ENCODE measurements at places on chromosomes 2 and 18. TPM values are rescaled to one million over a fixed set of nuclear protein-coding genes. Genes with fewer than 3 reads are reported as not detected.

The ACKR3 gene
- 9.1 TPM for total RNA-seq

The HOXD12 gene
- total RNA-seq, result not detected

DNA sequence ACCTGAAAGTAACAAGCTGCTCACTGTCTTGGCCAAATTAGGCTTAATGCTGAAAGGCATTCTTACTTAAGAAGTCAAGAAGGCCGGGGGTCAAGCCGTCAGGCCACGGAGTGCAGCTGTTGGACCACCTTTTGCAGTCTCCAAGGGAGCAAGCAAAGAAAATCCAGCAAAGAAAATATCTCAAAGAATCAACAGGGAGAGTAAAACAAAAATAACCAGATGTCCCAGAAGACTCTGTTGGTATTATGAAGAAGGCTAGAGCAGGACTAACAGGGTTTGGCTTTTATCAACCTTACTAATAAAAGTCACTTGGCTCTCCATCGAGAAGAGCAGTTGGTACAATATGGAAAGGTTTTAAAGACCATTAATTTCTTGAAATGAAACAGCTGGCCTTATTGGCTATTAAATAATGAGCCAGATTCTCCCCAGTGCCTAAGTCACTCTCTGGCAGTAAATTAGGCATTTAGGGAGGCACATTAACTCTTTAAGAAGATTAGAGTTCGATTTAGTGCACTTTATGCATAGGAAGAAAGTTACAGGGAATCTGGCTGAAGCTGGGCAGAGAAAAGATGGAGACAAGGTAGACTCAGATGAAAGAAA, 110.8 kb upstream of the NRP2 start:
- DNase-seq, result no peak

The ZNF396 gene
- total RNA-seq, result 3.1 TPM

GRCh38 chr18:32346671-32347070, 124.0 kb downstream of the GAREM1 start:
- DNase-seq, result no peak

- no peak for DNase-seq
These were observed 51.2 kb downstream of the CLIP4 start for GRCh38 chr2:29166242-29167039.

The OXER1 gene
- total RNA-seq, result 1.1 TPM

The TDRD15 gene
- total RNA-seq, result not detected

The CABYR gene
- total RNA-seq, result 1.1 TPM

DNA sequence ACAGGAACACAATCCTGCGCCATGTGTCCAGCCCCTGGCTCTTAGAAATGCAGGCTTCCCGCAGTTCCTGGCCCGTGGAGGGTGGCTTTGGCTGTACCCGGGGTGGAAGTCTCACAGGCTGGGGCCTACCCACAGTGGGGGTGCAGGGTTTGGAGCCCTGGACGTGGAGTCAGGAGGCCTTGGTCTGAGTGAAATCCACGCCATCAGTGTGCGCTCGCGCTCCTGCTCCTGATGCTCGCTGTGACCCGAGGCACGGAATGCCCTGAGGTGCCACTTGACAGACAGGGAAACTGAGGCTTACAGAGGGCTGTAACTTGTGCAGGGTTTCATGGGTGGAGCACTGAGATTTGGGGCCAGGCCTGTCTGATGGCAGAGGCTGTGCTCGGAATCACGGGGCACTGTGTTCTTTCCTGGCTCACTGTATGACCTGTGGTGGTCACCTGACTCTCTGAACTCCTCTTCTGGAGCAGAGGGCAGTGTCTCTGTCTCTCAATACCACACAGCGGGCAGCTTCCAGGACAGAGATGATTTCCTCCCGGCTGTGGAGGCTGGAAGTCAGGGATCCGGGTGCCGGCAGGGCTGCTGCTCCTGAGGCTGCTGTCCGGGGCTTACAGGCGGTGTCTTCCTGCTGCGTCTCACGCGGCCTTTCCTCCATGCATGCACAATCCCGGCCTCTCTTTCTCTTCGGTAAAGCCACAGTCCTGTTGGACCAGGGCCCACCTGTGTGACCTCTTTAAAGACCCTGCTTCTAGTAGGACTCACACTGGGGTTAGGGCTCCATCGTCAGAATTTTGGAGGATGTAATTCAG, 25.9 kb upstream of the ALLC start:
- peak; percentile 31 for DNase-seq

The SIX3 gene
- not detected for total RNA-seq

DNA sequence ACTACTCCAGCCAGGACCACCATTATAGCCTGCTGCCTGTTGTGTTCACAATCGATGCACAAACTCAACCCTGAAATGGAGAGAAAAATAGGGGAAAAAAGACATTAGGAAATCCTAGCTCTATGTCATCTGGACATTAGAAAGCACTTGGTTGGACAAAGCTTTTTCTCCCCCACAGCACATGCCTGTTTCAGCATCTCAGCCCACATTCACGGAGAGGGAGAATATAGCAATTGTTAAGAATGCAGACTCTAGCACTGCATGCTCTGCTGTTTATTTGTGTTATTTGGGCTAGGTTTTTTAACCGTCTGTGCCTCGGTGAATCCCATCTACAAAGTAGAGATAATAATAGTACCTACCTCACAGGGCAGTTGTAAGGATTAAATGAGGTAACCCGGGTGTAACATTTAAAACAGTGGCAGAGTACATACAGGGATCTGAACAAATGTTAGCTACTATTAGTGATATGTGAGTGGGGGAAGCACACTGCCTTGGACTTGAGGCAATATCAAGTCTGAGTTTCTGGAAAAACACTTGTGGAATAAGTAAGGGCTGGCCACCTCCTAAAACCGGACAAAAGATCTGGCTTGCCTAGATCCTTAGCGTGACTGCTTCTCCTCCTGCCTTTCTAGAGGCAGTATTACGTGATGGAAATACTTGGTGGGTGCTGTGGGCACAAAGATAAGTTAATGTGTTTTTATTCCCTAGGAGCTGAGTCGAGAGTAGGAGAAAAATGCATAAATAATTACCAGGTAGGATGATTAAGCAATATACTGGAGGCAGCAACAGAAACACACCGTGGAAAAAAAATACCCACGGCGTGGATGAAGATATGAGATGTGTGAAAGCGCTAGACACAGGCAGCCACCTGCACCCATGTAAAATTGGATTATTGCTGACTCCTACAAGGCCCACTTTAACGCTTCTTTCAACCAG, 1.0 kb upstream of the PPP1CB start:
- DNase-seq, result no peak

DNA sequence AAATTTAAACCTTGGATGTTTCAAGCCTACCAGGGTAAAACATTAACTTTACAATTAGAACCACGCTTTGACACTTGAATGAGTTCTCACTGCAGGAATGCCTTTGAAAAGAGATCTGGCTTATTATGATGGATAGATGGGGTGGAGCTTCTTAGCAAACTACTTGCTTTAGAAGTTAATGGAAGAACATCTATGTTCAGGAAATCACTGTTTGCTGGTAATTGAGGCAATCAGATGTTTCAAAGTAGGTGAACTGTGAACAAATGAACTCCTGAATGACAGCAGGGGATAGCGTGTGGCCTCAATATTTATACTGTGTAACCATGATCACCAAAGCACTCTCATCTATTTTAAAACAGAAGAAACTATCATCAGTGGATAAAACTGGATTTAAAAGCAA, 383.6 kb downstream of the PIK3C3 start:
- DNase-seq, result no peak

The AQP12B gene
- not detected for total RNA-seq

GRCh38 chr2:230335461-230335863, 8.5 kb downstream of the SP140L start:
- DNase-seq, result no peak

The RNF152 gene
- 21.2 TPM for total RNA-seq

The IL18RAP gene
- total RNA-seq, result 4.9 TPM

GRCh38 chr2:130827502-130828251, 9.0 kb upstream of the ARHGEF4 start:
- DNase-seq, result no peak

- DNase-seq, result no peak
These were observed 314.4 kb upstream of the CDH7 start for GRCh38 chr18:65436430-65436829.

The FAM110C gene
- total RNA-seq, result 4.8 TPM

DNA sequence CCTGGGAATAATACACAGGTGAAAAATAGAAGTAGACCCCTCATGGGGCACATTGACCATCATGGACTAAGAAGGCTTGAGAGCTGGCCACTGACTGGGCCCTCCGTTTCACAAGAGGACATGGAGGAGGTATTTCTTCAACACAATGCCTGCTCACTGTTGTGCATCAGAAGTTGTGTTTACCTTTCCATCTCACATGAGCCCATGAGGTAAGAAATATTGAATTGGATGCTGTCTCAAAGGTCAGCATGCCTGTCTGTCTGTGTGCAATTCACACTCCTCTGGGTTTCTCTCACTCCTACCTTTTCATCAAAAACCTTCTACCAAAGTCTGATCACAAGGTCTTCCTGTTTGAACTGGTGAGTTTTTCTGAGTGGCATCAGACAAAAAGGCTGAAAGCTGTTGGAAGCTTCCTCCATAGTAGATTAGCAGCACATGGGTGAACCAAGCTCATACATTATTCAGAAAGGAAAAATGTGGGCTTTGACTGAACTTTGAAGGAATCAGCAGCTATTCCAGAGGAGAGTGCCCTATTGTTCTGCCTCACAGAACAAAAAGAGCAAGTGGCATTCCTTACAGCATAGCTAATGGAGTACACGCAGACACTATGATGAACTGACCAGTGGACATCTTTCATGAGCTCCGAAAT, 143.2 kb upstream of the RND3 start:
- no peak for DNase-seq

GRCh38 chr18:44824884-44825283, 144.2 kb downstream of the SETBP1 start:
- no peak for DNase-seq

GRCh38 chr18:615773-616172, 19.0 kb downstream of the CLUL1 start:
- DNase-seq, result no peak

The ANKRD36 gene
- 21.0 TPM for total RNA-seq

GRCh38 chr2:214107726-214108125, 303.1 kb upstream of the VWC2L start:
- no peak for DNase-seq

- DNase-seq, result no peak
These were observed 349.9 kb downstream of the THSD7B start for GRCh38 chr2:137115081-137115794.

The UGT1A10 gene
- total RNA-seq, result not detected

The DPYSL5 gene
- not detected for total RNA-seq

The GTF2A1L gene
- total RNA-seq, result not detected
